NCI-H2171 (cell line): ENCODE measurements at places on chromosomes 7 and 10.

- no peak for DNase-seq
Observed at GRCh38 chr7:141674171-141674671, 27.7 kb downstream of the DENND11 start.

- DNase-seq = peak; percentile 5
Observed at GRCh38 chr7:33050535-33051318, 11.8 kb downstream of the NT5C3A start.

- no peak for DNase-seq
Observed at GRCh38 chr10:124329941-124330340, 88.8 kb downstream of the OAT start.

GRCh38 chr7:94492601-94493000 lies 17.0 kb upstream of the CASD1 start:
- no peak for DNase-seq
